Non-pigmented ciliary epithelial cell (primary cell): ENCODE measurements at places on chromosomes 3 and 15.

DNA sequence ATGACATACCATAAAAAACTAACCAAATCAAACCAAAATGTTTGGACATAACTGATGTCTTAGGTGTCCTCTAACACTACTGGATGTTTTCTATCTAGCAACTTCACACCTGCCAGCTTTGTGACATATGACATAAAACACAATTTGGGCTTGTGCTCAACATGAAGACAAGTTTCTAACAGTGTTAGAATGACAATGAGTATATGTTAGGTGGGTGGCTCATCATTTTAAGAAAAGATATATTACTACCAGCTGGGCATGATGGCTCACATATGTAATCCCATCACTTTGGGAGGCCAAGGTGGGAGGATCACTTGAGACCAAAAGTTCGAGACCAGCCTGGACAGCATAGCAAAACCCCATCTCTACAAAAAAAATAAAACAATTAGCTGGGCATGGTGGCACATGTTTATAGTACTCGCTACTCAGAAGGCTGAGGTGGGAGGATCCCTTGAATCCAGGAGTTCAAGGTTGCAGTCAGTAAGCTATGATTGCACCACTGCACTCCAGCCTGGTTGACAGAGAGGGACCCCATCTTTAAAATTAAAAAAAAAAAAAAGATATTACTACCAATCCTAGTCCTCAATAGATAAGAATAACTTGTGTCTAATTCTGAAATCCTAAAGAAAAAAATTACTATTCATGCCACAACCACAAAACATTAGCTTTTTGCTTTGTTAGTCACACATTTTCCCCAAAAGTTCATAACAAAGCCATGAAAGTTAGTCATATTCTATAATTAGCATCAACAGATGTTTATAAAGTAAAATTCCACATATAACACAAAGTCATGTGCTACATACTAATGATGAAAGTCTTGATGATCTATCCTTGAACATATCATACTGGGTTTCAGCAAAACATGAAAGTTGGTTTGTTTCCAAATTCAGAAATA is 59.9 kb downstream of the LRRFIP2 start:
- DNase-seq, result peak; percentile 77

DNA sequence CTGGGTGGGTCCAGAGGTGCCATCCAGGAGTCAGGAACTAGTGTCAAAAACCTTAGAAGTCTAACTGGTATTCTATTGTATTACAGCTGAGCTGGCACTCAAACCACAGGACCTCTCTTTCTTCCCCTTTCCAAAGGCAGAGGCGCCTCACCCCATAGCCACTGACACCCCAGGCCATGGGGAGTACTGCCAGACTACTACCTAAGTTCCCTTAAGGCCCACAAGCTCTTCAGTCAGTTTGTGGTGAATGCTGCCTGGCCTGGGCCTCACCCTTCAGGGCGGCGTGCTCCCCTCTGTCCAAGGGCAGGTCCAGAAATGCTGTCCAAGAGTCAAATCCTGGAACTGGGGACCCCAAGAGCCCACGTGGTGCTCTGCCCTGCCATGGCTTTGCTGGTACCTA is 43.0 kb upstream of the FGF7 start:
- DNase-seq, result no peak

DNA sequence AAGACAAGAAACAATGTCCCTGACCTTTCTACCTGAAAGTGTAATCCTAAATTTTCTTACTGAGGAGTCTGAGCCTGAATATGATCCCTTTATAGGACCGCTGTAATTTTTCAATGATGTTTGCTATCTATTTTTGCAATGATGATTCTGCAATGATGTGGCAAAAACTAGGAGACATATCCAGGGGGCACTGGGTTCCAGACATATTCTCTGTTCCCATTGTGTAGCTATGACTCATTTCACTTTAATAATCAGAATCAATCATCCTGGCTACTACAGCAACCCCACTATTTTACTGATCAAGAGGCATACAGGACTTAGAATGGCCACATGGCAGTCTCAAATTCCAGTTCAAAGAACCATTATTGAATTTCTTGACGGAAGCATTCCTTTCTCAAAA is 85.9 kb downstream of the AQR start:
- DNase-seq, result no peak

DNA sequence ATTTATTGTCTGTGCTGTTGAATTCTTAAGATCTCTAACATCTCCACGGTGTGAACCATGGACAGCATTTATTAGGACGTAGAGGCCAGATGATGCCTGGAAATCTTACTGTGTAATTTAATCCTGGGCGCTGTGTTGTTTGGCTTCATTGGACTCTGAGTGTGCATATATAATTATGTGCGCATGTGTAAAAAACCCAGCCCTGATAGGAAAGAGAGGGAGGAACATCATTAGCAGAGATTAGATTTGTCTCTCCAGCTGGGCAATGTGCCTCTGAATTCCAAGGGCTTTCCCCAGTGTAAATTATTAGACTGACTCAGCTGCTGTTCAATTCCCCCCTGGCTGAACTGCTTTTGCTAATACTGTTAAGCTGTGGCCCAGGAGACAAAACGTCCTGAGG is 39.6 kb downstream of the MAP3K13 start:
- DNase-seq, result peak; percentile 20

DNA sequence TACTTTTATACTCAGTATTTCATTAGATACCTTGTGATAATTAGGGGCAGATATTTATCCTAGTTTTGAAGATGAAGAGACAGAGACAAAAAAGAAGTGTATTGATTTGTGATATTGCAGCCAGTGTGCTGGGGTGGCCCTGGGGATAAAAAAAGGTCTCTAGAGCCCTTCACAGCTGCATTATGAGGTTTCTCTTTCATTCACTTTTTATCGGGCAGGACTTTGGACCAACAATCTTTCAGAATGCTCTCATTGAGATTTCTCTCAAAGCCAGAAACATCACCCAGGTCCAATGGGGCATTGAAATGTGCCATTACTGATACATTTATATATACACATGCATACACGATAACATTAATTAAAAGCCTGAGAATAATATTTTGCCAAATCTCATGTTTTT is 20.5 kb upstream of the SELENOT start:
- no peak for DNase-seq

DNA sequence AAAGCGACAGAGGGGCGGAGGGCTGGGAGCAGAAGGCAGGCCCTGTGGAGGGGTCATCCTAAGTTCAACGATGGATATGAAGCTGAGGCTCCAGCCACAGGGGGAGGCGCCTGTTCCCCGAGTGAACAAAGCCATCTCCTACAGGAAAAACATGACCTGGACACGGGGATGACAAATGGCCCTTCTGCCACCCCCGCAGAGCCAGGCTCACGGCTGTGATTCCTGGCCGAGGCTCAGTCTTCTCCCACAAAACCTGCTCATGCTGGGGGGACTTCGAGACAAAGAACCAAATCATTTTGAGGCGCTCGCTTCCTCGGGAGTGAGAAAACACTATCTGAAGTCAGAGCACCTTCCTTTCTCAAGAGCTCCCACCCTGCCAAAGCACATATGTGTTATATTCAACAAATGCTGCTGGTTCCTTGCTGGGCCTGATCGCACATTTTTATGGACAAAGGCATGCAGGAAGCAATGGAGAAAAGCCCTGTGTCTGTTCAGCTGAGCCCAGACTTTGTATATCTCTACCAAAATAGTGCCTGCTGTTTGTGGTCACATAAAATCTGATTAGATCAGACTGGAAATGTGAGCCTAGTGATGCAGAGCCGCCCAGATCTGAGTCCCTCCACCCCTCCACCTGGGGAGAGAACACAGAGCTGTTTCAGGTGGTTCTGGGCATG is 5.6 kb downstream of the RBP1 start:
- DNase-seq, result no peak

- peak; percentile 42 for DNase-seq
These were observed 29.6 kb downstream of the CPOX start for GRCh38 chr3:98563661-98564281.

DNA sequence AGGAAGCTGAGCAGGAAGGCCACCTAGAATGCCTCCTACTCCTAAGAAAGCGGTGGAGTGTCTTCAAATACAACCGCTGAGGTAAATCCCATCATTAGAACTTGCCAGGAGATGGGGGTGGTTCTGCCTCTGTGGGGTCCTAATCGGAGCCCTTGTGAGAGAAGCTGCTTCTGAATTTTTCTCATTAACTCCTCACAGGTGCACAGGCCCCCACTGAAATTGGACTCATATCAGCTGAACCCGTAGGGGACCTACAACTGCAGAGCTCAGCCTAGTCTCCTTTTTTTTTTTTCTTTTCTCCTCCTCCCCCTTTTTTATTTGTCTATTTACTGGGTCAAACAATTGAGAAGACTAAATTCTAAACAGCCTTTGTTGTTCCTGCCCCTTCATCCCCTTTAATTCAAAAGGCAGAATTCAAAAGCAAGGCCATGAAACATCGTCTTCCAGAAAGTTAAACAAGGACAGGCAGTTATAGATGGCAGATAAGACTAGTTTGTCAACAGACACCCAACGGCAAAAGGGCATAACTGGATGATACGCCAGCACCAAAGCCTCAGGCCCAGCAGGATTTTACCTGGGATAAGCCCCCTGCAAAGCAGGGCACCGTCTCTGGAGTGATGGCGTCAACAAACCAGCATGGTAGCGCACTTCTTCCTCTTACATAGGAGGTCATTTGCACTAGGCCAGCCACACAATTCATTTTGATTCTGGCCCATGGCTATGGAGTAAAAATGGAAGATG is 213.7 kb upstream of the HES1 start:
- DNase-seq, result no peak

GRCh38 chr3:10600296-10600714 is 94.9 kb upstream of the ATP2B2 start:
- DNase-seq, result no peak

DNA sequence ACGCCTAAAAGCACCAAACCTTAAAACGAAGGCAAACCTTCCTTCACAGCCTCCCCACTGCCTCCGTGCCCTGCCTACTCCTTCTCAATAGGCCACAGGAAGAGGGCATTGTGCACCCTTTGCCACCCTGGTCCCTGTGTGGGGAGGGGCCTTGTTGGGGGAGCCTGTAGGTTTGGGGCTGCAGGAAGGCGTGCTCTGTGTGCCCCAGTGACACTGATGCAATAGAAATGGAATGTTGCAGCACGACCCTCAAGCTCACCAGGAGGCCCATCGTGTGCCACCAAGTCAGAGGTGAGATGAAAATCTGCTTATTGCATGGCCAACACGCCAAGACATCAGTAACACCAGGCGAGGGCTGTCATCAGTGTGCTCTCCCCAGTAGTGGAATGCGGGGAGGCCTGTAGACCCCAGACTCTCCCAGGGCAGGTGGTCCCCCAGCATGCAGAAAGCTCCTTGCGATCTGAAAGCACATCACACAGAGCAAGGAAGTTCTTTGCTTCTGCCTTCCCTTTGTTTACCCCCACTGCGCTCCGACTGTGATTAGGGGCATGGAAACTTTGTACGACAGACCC is 86.2 kb downstream of the ASB7 start:
- DNase-seq, result no peak

DNA sequence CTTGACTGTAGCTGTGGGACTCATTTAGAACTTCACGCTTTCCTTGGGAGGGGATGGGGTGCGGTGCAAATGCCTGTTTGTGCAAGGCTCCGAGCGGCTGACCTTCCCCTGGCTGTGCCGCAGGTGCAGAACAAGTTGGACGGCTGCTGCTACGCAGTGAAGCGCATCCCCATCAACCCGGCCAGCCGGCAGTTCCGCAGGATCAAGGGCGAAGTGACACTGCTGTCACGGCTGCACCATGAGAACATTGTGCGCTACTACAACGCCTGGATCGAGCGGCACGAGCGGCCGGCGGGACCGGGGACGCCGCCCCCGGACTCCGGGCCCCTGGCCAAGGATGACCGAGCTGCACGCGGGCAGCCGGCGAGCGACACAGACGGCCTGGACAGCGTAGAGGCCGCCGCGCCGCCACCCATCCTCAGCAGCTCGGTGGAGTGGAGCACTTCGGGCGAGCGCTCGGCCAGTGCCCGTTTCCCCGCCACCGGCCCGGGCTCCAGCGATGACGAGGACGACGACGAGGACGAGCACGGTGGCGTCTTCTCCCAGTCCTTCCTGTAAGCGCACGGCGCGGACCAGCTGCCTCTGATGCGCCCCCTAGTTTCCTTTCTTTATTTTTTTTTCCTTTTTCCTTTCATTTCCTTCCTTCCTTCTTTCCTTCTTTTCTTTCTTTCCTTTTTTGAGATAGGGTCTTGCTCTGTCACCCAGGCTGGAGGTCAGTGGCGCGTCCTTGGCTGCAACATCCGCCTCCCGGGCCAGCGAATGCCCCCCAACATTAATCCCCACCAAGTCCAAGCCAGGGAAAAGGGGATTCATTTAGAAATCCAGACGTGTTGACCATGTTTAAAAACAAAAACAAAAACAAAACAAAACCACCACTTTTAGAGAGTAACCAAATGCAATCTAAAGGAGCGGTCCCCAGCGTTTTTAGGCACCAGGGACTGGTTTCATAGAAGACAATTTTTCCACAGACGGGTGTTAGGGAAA is 42.7 kb downstream of the EIF2AK4 start:
- DNase-seq, result no peak

GRCh38 chr15:79820820-79821219 is 76.0 kb downstream of the MTHFS start:
- no peak for DNase-seq

DNA sequence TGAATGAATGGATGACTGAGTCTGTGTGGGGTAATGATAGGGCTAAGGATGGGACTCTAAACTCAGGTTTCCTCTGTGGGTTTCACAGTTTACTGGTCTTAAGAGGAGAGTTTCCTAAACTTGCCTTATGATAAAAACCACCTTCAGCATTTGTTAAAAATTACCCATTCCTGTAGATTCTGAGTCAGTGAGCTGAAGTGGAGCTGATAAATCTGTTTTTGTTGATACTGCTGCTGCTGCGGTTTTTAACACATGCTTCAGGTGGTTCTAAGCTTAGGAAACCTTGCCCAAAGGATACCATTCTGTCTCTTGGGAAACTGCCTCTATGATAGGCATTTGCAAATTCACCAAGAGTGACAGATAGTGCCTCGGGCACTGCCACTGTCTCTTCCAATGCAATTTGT is 52.6 kb downstream of the MECOM start:
- DNase-seq, result no peak

- no peak for DNase-seq
These were observed 83.4 kb downstream of the EBLN2 start for GRCh38 chr3:73144828-73145227.

DNA sequence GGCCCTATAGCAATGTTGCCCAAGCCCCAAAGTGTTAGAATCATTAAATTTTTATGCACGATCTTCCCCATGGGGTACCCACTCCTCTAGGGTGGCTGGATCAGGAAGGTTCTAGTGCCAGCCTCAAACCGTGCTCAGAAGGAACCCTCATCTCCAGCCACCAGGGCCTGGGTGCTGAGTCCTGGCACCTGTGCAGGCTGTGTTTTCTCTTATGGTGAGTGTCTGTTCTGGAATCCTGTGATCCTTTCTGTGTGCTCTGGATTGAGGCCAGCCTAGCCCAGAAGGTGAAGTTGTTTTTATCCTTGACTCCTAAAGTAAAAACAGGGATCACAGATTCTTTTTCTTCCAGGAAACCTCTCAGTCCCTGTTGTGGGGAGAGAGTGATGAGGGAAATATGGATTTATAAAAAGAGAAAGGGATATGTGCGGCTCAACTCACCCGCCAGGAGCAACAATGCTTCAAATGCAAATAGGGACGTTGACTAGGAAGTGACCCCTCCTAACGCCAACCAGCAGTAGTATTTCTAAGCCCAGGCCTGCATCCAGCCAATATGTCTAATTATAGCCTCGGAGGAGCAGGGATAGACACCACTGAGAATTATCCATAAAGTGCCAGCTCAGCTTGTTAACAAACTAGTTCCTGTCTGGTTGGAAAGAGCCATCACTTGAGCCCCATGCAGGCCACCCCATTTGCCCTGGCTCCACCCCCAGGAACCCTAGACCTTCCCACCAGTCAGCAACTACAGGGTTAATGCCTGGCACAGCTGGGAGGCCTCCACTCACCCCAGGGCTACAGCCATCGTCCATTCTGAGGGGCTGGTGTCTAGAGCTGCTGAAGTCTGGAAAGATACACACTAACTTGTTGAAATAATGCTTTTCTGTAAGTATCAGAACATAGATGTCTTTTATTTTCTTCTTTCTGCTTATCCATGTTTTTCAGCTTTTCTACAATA is 513.5 kb upstream of the PROK2 start:
- no peak for DNase-seq
